ENCODE measurements at places on chromosomes 1 and 21. TPM values are rescaled to one million over a fixed set of nuclear protein-coding genes. Genes with fewer than 3 reads are reported as not detected.

Gene S100PBP
- 11.4 TPM for polyA plus RNA-seq

Gene ENAH
- polyA plus RNA-seq = 6.9 TPM

Gene NEK2
- 6.7 TPM for polyA plus RNA-seq

Gene FCGR2B
- 2.7 TPM for polyA plus RNA-seq

Gene KCNH1
- 0.08 TPM for polyA plus RNA-seq

Gene CTSK
- polyA plus RNA-seq = 11.1 TPM

Gene RAB7B
- polyA plus RNA-seq = 14.1 TPM

Gene RAB25
- 470 TPM for polyA plus RNA-seq

Gene CFHR2
- polyA plus RNA-seq = not detected

Gene TFF2
- polyA plus RNA-seq = 0.13 TPM

Gene HSD11B1
- 0.24 TPM for polyA plus RNA-seq

Gene CELA2B
- not detected for polyA plus RNA-seq

Gene LCE2B
- polyA plus RNA-seq = not detected

Gene FAM72D
- polyA plus RNA-seq = 0.87 TPM

Gene THEMIS2
- polyA plus RNA-seq = 2.7 TPM

Gene EPHA2
- polyA plus RNA-seq = 133 TPM

Gene CLCA2
- 109 TPM for polyA plus RNA-seq

Gene ASTN1
- 0.02 TPM for polyA plus RNA-seq

Gene ZBTB8A
- 1.1 TPM for polyA plus RNA-seq

Gene CFAP107
- polyA plus RNA-seq = not detected

Gene C1QB
- 29.1 TPM for polyA plus RNA-seq

Gene GSTM3
- 77.5 TPM for polyA plus RNA-seq

Gene KRTAP6-2
- not detected for polyA plus RNA-seq

Gene CD1B
- polyA plus RNA-seq = 0.13 TPM

Gene TENT5C
- polyA plus RNA-seq = 0.20 TPM

Gene RIIAD1
- not detected for polyA plus RNA-seq

Gene INTS3
- 16.4 TPM for polyA plus RNA-seq

Gene S1PR1
- polyA plus RNA-seq = 6.0 TPM

Gene ZZZ3
- polyA plus RNA-seq = 7.2 TPM

Gene NGF
- polyA plus RNA-seq = 0.39 TPM

Measured in esophagus (tissue), 2 donors.